ENCODE measurements at places on chromosomes 7 and 10.

DNA sequence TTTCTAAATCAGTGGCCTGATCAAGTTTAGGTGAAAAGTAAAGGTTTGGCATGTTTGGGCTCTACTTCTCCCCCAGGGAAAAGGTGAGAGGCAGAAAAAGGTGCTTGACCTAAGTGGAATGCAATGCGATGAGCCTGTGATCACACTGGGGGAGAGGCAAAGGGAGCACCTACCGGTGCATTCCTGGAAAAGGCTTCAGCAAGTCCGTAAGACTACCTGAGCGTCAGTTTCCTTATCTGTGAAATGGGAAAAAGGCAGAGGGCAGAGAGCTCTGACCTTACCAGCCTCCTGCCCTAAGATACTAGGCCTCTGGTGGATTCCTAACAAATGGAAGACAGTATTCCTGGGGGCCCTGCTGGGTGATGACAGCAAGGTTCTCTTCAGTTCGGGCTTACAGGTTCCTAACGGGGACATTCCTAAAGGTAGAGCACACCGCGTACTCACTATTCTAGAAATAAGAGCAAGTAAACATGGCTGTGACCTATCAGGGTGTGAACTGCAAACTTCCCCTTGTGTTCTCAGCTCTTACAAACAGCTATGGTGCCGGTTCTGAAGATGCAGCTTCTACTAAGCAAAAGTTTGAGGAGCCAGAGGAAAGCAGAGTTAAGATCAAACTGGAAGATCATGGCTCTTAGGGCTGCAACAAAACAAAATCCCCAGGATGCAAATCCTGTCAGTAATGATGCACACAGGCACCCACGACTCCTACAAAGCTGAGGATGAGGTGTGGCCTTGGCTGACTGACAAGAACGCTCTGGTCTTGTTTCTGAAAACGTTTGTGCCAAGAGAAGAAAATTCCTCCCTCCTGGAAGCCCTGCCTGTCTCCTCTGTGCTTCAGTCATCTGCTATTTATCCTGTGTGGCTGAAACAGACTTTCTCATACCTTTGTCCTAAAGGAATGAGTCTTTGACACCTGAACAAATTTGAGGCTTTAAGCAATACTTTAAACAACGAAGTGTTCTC, 13.3 kb upstream of the ACSL5 start:
- H3K36me3 ChIP-seq, result no peaks in the 10 kb centered on the region
- DNase-seq, result peak; percentile 56
- no peak overlapping the region for H3K4me3 ChIP-seq

- H3K4me1 ChIP-seq, result no peaks in the 10 kb centered on the region
- H3K27ac ChIP-seq, result no peak overlapping the region
- no peak overlapping the region for H3K4me3 ChIP-seq
- H3K27me3 ChIP-seq, result no peaks in the 10 kb centered on the region
- no peak for DNase-seq
Measured at GRCh38 chr10:125602825-125603224, 80.1 kb downstream of the TEX36 start.

- no peaks in the 10 kb centered on the region for H3K36me3 ChIP-seq
- H3K4me3 ChIP-seq, result no peak overlapping the region
- H3K27ac ChIP-seq, result no peak overlapping the region
- no peaks in the 10 kb centered on the region for H3K4me1 ChIP-seq
- no peak for DNase-seq
Measured at GRCh38 chr10:48594803-48595538, 9.9 kb downstream of the ARHGAP22 start.

GRCh38 chr10:49552277-49552676, 13.4 kb upstream of the ERCC6 start:
- H3K27ac ChIP-seq, result no peak overlapping the region
- H3K4me3 ChIP-seq, result no peak overlapping the region
- H3K36me3 ChIP-seq, result no peaks in the 10 kb centered on the region
- no peak for DNase-seq
- no peaks in the 10 kb centered on the region for H3K27me3 ChIP-seq
- no peaks in the 10 kb centered on the region for H3K4me1 ChIP-seq

DNA sequence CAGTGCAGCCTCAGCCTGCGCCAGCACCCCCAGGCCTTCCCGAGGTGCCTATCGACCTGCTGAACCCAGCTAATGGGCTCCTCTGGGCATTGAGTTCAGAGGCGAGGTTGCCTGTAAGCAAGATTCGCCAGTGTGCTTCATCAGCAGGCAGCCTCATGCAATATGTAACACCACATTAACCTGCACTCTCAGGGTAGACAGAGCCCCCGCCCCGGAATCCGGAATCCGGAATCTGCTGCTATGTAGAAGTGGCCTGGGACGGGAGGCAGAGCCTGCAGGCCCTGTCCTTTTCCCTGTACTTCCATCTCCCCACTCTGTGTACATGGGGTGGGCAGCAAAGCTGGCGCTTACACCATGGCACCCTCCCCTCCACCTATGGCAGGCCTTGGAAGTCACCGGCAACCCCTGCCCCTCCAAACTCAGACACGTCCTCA, 83.9 kb upstream of the RET start:
- no peaks in the 10 kb centered on the region for H3K4me1 ChIP-seq
- peak; percentile 63 for DNase-seq
- no peaks in the 10 kb centered on the region for H3K27me3 ChIP-seq
- no peak overlapping the region for H3K4me3 ChIP-seq
- no peaks in the 10 kb centered on the region for H3K36me3 ChIP-seq

- H3K4me3 ChIP-seq, result no peak overlapping the region
- DNase-seq, result no peak
Measured at GRCh38 chr10:77614778-77615625, 22.6 kb downstream of the KCNMA1 start.

Measured in left lung (tissue), 14 donors.